Stimulated activated CD4-positive, alpha-beta T cell treated with anti-CD3 and anti-CD28 coated beads, TNF-alpha, amount 100 ng/mL, for 24 hours (primary cell): ENCODE measurements at places on chromosomes 11 and 22.

- no peak for DNase-seq
Observed at GRCh38 chr11:66878474-66878873, 21.6 kb downstream of the LRFN4 start.

DNA sequence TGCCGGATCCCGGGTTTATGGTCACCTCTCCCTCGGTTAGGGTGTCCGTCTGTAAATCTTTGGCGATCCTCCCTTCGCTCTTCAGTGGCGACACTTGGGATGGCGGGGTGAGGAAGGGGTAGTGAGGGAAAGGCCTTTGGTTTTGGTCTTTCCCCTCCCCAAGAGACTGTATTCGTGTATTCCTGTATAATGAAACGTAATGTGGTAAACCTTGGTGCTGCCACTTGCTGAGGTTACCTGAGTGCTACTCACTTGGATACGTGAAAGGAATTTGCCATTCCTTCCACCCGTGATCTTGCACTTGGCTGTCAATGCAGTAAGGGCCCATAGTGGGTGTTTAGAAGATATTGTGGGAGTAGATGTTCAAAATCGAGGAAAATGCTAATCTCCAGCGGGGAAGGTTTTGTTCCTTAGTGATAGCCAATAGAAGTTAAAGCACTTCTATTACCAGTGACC is 578 bp upstream of the NUP160 start:
- DNase-seq = no peak

- DNase-seq = no peak
Observed at GRCh38 chr11:119081682-119082260, 2.9 kb upstream of the HMBS start.

GRCh38 chr22:36213586-36213985 is 12.0 kb upstream of the APOL4 start:
- no peak for DNase-seq

DNA sequence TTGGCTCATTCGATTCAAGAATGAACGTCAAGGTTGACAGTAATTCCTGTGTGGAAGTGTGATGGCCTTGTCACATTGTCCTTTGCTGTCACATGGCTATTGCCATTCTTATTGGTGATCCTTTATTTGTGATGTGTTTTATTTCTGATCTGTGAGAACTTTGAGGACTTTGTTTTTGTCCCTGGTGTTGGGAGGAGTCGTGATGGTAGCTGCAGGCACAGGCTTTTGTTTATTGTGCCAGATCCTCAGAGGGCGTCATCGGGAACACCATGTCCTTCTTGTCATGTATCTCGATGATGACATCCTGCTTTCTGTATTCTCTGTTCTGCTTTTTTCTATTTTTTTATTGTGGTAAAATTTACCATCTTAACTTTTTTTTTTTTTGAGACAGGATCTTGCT is 5.6 kb downstream of the PICK1 start:
- no peak for DNase-seq

- no peak for DNase-seq
Observed at GRCh38 chr11:65376138-65376713, 6.2 kb downstream of the SLC25A45 start.

DNA sequence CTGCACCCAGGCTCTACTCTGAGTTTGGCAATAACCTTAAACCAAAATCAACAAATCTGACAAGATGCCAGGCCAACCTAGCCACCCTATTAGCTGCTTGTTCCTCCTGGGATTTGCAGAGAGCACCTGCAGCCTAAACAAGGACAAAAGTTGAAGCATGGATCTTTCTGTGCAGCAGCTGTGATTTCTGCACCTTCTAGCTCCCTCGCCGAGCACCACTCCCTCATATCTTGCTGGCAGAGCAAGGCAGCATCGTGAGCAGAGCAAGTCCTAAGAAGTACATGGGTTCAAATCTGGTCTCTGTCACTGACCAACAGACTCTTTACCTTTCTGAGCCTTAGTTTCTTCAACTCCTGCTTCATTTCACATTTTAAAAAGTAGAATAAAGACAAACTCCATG is 38.3 kb downstream of the MORC2 start:
- DNase-seq = no peak

GRCh38 chr11:78081583-78081982 is 1.9 kb upstream of the NDUFC2 start:
- no peak for DNase-seq

DNA sequence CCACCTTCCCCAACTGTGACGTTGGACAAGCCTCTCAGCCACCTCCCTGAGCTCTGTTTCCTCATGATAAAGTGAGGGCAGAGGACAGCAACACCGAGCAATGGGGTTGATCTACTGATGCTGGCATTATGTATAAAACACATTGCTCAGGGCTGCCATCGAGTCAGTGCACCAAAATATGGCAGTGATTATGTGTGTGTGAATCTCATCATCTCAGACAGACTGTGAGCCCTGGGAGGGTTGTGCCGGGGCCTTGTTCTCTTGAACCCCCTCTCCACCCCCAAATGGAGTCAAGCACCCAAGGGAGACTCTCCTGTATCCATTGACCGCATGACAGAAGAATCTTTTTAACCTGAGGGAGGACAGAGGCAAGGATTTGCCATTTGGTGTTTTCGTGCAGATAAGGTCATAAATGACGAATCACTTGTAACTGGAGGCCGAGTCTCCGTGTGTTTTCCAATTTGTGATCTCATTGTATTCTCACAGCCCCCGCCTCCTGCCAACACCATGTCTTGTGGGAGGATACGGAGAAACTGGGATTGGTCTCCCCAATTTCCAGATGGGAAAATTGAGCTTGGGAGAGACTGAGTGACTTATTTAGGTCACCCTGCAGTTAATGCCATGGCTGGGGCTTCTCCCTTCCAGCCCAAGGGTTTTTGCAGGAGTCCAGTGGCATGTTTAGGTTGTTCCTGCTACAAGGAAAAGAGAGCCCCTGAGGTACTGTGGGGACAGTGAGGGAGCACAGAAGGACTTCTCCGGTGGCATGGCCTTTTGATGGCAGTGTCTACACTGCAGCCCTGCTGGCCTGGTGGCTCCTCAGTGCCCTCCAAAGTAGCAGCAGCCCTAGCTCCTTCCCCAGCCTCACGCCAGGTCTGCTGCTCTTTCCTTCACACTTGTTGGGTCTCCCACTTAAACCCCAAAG is 52.4 kb downstream of the CHRDL2 start:
- no peak for DNase-seq
